ENCODE measurements at places on chromosomes 7 and 10.

DNA sequence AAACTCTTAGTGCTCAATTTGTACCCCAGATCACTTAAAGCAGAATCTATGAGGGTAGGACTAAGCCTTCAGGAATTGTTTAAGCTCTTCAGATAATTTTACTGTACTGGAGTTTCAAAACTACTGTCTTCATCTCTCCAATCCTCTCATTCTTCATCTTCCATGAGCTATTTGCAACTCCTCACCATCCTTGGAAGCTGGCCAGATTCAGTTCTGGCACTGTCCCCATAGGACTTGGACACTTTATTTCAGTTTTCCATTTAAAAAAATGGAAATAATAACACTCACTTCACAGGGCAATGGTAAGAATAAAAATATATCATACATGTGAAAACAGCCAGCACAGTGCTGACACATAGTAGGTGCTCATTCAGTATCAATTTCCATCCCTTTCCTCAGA is 74.6 kb downstream of the PPP1R17 start:
- no peak for DNase-seq

DNA sequence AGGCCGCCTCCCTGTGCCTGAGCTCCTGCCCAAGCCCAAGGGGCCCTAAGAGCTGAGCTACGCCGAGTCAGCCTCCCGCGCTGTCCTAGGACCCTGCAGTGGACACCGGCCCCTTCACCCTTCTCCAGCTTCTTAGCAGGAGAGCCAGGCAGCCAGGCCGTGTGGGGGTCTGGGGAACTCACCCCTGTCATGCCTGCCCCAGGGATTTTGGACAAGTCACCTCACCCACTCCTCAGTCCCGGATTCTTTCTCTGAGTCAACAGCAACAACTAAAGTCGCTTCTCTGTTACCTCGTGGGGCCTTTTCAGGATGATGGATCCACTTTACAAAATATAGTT is 79.3 kb downstream of the MKI67 start:
- DNase-seq = no peak

GRCh38 chr7:72793791-72794190 is 34.2 kb downstream of the TYW1B start:
- no peak for DNase-seq

GRCh38 chr7:152899004-152899403 is 139.5 kb downstream of the ACTR3B start:
- no peak for DNase-seq

DNA sequence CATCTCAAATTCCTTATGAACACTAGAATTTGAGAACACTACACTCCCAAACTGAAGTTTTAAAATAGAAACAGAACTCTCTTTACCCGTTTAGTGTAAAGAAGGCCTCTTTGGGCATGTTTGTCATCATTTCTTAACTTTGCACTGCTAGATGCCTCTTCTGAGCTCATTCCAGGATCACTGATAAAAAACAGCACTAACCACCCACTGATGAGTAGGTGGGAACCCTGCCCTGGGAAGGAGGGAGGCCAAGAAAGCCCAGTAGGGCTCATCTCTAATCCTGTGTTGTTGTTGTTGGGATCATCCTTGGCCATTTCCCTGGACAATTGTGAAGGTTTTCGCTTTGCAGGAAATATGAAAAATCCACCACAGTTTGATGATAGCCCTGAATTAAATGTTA is 68.2 kb downstream of the CUBN start:
- no peak for DNase-seq

All from left renal cortex interstitium (tissue), 4 donors.